NCI-H1417 treated with DMSO at 0.1 percent for 48 hours (cell line): ENCODE measurements at places on chromosomes 16 and 17.

DNA sequence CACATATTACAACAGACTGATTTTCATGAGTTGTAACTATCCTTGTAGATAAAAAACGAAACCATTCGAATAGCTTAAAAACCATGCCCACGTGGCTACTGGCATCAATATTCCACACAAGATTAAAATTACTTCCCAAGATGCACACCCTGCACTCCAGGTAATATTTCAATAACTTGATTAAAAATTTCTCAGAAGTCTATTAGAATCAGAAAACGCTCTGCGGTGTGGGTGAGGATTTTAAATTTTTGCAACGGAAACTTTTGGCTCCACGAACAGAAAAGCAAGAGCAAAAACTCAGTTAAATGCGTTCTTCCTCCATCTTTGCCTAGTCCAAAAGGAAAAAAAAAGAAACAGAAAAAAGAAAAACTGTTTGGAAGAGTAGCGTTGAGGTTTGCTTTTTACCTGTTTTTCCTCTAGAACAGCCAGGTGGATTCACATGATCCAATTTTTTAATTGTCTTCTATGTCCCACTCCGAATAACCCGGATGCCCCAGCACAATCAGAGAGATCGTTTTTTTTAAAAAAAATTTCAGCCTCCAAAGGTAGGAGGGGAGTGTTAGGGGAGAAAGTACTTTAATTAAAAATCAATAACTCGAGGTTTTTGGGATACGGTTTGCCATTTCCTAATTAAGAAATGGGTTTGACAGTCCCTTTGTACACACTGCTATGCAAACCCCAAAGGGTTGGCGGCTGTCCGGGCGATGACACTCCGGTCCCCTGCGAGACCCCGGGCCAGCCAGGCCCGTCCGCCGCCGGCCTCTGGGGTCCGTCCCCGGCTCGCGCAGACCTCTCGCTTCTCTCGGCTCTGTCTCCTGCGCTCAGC is 708 bp upstream of the NFAT5 start:
- no peak for DNase-seq

DNA sequence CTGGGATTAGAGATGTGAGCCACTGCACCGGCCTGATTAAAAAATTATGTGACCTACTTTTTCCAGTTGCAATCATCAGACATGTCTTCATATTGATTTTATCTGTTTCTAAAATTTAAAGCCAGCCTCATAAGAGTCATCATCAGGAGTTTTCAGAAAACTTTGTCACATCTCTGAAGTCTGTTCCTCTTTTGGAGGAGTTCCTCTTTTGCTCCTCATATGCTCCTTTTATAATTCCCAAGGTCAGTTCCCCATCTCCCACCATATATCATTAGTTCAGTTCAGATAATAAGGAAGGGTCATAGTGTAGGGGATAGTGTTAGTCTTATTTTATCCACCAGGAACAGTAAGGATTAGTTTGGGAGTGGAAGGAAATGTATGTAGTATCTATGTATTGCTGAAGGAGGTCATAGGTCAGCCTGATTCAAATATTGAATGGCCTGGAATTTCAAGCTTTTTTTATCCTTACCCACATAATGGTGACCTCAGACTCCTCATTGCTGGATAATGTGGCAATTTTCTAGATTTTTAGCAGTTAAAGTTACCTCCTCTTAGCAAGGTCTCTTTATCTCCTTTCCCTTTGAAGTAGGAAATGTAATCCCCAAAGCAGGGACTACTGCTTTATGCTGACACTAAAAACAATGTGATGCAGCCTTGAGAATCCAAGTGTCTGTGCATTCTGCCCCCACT is 13.8 kb upstream of the DUSP14 start:
- DNase-seq: no peak

- no peak for DNase-seq
Observed at GRCh38 chr16:48622456-48623303, 12.7 kb upstream of the N4BP1 start.

- DNase-seq: no peak
Observed at GRCh38 chr17:57606111-57606875, 138.8 kb downstream of the CCDC182 start.

DNA sequence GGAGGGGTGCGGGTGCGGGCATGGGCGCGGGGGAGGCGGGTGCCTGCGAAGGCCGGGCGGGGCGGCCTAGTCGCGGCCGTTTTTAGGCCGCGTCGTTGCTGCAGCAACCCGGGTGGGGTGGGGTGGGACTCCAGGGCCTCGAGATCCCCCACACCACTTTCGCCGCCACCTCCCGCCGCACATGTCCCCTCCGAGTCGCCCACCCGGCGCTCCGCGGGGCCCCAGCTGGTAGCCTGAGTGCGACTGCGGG is 11.3 kb downstream of the TBX2 start:
- no peak for DNase-seq
